ENCODE measurements at places on chromosomes 4 and X.

DNA sequence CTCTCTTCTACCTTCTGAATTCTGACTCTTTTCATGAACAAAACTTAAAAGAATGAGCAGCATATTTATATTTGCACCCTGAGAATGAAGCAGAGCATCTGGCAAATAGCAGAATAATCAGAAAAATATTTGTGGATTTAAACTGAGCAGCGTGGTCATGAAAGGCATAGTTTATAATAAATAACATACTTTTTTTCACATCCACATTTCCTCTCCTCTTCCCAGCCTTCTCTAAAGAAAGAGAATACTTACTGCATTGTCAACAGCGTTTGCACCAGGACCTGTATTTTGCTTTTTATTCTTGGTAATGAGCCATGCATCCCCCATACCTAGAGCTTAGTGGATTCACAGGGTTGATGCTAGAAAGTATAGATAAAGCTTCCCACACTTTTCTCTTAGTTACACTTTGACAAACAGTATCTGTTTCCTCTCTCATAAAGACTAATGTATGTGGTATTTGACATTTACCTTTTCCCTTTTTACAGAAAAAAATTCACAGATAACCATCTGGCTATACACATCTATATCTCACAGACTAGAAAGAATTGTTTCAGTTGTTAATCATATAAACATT, 131.5 kb downstream of the PRSS12 start:
- no peak for DNase-seq

DNA sequence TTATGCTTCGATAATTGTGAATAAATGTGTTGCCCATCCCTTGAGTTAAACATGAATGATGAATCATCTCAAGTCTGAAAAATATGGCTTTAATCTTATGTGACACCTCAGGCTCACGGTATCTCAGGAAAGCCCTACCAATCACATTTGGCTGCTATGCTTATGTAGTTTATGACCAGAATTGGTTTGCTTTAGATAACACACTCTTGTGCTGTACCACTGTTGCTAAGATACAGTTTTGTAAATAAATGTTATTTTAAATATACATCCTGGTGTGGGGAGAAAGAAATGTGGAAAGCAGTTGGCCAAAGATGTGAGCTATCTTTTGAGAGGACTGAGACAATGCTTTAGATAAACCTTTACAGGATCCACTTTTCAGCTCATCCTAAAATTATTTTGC, 63.2 kb downstream of the NPY1R start:
- no peak for DNase-seq

- DNase-seq = no peak
Observed at GRCh38 chr4:98641906-98642668, 16.3 kb downstream of the TSPAN5 start.

- no peak for DNase-seq
Observed at GRCh38 chrX:29419774-29420553, 795.4 kb upstream of the MAGEB2 start.

GRCh38 chr4:29326816-29327215, 1393.4 kb upstream of the PCDH7 start:
- no peak for DNase-seq

Measured in stimulated activated CD4-positive, alpha-beta T cell treated with anti-CD3 and anti-CD28 coated beads, Interleukin-4, amount 100 ng/mL, for 4 hours (primary cell).